ENCODE measurements at places on chromosomes 4 and X.
A peak's percentile ranks its signal among the peaks of the same experiment; 100 is the strongest.

- no peak for DNase-seq
Observed at GRCh38 chr4:37740546-37740945, 54.4 kb upstream of the RELL1 start.

DNA sequence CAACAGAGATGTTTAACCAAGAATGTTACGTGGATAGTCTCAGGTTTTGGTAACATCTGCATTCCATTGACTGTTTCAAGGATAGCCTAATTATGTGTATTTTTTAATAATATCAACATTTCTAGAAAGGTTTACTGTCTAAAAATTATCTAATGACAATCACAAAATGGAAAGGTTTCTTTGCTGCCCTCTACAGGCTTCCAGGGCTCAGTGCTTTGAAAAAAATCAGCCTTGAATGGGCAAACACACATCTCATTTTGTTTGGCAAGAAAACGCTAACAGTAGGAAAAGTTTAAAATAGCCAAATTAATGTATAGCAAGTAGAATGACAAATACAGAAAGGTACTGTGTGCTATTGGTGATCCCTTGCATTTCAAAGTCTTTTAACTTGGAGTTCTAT, 223.4 kb upstream of the PRPS2 start:
- DNase-seq: peak; percentile 62

DNA sequence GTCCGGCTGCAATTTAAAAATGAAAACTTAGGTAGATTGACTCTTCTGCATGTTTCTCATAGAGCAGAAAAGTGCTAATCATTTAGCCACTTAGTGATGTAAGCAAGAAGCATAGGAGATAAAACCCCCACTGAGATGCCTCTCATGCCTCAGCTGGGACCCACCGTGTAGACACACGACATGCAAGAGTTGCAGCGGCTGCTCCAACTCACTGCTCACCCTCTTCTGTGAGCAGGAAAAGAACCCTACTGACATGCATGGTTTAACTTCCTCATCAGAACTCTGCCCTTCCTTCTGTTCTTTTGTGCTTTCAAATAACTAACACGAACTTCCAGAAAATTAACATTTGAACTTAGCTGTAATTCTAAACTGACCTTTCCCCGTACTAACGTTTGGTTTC, 41.0 kb downstream of the MAP7D3 start:
- peak; percentile 72 for DNase-seq

DNA sequence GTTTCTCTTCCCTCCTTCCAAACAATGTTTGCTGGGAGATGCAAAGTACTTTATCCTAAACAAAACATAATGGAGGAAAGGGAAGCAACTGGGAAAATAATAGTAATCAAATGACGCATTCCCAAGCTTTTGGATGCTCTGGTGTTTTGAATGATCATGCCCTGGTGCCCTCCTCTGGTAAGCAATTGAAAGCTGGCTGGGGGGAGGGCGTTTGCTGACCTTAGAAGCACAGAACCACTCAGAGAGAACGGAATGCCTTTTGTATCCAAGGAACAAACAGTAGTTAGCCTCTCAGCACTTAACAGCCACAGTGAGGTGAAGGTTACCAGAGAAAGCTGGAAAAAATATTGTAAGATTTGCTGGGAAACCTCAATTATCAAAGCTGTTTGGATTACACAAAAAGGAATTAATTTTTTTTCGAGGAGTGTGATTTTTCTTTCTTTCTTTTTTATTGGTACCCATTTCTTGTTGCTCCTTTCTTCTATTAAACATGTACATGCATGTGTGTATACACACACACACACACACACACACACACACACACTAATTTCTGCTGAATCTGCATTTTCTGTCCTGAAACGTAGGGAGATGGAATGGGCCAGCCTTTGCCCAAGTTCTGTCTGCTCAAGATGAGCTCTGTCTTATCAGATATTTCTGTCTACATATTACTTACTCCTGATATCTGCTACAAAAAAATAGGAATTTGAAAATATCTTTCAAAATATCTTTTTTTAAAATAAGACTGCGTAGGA, 155.8 kb upstream of the IGFBP7 start:
- no peak for DNase-seq

- no peak for DNase-seq
Observed at GRCh38 chr4:40547789-40548132, 81.9 kb downstream of the RBM47 start.

GRCh38 chr4:122005064-122005755, 53.4 kb upstream of the TRPC3 start:
- no peak for DNase-seq

DNA sequence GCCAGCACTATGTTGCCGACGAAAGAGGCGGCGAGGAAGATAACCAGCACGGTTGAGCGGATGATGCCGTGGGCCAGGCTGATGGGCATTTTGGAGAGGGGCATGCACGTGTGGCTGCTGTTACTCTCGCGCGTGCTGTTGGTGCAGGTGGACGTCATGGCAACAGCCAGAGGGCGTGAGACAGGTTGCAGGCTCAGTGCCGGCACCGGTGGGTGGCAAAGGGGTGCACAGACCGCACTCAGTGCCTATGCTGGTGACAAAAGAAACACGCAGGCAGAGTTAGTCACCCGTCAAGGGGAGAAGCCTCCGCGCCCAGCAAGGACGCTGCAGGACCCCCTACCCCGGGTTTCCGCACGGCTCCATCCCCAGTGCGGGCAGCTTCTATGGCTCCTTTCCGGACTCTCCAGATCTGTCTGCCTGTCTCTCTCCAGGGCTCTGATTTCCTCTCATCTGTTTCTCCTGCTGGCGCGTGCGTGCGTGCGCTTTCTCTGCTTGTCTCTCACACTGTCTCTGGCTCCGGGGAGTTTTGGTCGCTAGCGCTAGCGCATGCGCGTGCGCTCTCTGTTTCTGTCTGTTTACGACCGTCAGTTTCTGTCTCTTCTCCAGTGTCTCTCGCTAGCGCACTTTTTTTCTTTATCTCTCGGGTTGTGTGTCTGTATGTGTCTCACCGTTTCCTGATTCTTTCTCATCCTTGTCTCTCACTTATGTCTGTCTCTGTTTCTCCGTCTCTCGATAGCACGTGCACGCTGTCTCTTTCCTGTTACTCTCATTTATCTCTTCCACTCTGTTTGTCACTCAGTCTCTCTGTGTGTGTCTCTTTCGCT, 2.1 kb downstream of the GPR101 start:
- DNase-seq: no peak

GRCh38 chr4:13597604-13598003, 29.9 kb downstream of the BOD1L1 start:
- no peak for DNase-seq

DNA sequence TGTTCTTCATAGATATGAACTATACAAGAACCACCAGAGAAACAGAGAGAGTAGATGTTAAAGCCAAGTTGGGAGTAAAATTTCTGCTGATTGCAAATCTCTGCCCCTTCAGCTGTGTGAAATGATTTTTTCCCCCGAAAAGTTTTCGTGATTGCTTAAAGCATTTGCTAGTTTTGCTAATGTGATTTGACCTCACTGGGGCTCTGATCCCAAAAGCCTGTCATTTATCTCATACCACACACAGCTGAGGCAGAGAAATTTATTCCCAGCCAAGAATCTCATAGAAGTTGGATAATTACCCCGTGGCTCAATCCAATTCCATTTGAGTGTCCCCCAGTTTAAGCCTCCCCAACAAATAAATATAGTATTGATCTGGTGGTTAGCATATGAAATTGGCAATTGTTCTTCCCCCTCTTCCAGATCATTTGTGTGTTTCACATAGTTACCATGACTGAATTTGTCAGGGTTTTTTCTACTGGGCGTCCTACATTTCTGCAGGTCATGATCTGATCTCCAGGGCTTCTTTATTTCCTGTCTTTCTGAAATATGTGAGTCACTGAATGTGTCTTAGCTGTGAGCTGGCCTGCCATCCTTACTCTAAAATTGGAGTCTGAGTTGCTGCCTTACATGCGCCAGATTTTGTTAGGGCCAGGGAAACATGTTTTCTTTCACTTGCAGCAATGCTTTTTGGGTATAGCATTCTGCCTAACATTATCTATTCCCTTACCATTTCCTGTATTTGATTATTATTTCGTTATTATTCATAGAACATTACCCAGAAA, 167.5 kb upstream of the FRMPD4 start:
- DNase-seq: no peak

DNA sequence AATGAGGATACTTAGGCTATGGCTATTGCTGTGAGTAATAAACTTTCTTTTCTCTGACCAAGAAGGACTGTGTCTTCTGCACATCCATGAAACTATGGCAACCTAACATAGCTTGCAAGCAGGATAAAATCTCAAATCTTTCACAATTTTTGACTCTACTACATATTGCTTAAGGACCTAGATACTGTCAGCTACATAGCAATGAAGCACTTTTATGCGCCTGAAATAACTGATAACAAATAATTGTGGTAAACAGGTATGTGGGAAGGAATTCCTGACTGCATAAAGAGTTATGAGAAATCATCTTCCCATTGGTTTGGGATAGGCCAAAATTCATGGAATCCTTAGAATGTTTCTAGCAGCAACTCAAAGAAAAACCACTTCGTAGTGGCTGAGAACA, 41.2 kb upstream of the PDGFC start:
- no peak for DNase-seq

DNA sequence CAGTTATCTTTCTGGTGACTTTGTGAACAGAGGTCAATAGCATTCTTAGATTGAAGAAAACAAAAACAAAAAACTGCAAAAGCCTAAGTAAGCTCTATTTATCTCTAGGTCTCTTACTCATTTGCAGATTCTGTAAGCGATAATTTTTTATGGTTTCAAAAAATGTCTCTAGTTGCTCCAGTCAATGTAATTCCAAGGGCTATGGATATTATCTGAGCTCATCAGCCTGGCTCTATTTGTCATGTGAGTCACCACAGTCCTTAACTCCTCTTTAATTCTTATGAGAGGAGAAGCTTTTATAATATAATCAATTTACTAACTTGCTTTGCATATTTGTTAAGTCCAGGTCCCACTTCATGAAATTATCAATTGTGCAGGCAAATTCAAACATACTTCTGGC, 79.1 kb downstream of the NPFFR2 start:
- DNase-seq: no peak

DNA sequence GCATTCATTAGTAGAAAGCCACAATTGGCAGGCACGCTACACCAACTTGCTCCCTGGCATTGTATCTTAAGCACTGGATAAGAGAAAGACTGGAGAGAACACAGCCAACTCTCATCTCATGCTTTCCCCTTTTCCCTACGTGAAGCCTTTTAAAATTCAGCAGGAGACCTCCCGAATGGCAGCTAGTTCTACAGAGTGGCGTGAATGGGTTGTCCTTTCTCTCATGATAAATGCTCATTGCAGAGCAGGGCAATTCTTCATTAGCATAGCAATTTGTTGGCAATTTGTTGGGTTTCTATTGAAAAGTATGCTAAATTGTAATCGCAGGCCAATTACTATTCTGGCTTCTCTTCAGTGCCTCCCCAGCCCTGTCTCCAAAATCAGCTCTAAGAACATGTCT, 48.0 kb downstream of the SEPTIN11 start:
- no peak for DNase-seq

DNA sequence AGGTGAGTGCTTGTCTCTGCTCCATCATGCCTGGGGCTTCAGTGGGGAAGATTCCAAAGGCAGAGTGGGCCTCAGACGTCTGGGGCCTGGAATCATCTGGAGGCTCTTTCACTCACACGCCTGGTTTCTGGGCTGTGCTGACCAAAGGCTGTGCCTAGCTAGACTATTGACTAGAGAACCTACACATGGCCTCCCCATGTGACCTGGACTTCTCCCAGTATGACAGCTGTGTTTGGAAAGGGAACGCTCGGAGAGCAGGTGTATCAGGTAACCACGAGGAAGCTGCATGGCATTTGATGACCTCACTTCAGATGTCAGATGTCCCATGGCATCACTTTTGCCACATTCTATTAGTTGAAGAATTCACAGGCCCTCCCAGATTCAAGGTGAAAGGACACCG, 51.0 kb downstream of the ADGRL3 start:
- no peak for DNase-seq

DNA sequence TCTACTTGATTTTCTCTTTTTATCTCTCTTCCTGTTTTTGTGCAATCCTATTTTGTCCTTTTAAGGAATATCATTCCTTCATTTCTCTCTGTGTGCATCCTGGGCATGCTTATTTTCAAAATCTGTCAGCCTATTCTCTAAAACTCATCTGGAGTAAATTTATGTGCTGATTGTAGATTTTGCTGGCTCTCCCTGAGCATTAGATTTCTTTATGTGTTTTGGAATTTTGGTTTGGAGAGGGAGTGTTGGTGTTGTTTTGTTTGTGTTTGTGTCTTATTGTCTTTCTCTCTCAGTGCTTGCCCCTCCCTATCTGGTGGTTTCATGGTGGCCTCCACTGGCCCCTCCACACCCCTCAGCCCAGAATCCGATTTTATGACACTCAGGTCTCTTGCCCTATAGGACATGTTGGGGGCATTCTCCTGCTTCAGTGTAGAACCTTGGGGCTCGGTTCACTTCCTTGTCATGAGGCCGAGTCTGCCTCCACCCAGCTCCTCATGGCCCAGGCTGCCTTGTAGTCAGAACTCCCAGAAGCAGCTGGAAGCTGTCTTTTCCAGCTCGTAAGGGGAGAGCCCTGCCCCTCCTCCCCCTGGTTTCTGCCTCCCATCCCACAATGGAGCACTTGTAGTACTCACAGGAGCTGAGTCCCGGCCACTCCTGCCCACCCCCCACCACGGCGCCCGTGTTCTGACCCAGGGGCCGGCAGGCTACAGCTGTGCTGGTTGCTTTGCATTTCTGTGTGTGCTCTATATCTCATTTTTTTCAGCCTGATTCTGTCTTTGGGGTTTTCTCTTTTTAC, 24.5 kb upstream of the PJA1 start:
- no peak for DNase-seq

GRCh38 chrX:13535376-13536165, 33.8 kb upstream of the EGFL6 start:
- DNase-seq: no peak

DNA sequence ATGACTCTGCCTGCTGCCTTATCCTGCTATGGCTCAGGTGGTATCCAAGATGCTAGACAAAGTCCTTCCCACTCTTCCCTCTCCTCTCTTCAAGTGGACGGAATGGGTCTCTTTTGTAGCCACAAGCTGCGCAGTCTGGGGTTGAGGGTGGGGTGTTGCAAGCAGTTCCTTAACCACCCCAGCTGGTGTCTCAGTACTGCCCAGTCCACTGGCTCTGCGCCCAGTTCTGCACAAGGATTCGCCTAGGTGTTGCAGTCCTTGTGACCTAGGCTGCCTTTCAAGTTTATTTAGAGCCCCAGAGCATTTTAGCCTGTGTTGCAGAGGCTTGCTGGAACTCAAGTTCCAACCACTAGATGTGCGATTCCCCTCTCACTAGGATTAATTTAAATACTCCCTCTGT, 120.7 kb downstream of the NEXMIF start:
- DNase-seq: no peak
